ENCODE measurements at places on chromosomes 7 and 10.

DNA sequence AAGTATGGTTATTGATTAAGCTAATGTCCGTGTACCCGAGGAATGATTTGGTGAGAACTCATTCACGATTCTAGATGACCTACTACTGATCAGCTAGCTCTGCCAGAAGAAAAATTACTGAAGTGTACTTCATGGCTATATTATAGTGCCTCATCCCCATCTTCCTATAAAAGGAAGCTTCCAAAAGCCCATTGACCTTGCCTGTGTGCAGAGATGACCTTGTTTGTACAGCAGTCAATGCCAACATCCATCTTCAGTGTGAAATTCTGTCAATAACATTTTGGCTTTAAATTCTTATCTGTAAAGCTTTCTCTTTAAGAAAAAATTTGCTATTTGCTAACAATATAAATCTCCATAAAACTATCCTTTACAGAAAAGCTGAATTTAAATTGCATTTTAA, 315.7 kb downstream of the THSD7A start:
- DNase-seq, result no peak

DNA sequence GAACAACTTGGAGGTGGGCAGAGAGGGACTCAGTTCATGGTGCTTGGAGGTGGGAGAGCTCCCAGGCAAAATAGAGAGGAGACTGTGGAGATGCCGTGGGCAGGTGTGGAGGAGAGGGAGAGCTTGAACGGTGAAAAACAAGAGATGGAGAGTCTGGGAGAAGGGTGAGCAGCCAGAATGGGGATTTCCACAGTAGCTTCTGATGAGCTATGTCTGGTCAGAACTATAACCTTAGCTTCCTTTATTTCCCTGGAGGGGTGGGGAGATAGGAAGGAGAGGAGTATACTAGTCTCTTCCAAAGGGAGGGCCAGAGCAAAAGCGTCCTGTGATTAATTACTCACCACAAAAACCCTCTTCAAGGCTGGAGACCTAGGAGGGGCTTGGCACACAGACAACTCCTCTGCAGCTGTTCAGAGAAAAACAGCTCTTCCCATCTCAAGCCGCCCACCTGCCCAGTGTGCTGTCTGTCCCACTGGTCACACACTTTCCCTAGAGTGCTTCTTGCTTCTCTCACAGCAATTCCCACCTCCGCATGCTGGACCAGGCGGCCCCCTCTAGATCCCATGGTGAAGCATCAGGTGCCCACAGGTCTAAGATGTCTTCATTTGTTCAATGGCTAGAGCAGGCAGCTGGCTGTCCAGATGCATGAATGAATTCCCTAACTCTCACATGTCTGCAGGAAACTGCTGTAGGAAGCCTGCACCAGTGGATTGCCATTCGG, 41.9 kb downstream of the TAS2R41 start:
- peak; percentile 69 for DNase-seq

- DNase-seq, result no peak
Observed at GRCh38 chr10:70540089-70540788, 61.7 kb downstream of the PALD1 start.

DNA sequence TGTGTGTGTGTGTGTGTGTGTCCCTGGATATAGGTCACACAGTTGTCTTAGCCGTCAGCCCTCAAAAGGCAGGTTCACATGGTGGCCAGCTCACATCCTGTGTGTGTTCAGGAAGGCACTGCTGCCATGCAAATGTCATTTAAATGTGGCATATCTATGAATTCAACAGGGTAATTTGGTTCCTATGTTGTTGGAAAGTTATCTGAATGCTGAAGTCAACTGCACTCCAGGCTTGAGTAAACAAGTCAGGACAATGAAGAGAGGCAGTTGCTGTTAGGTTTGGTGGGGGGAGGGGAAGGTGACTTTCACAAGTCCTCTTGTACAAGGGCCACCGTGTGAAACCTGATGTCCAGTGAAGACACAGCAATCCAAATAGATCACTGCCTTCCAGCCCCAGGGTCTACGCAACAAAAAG, 61.1 kb downstream of the PTPRE start:
- DNase-seq, result no peak

DNA sequence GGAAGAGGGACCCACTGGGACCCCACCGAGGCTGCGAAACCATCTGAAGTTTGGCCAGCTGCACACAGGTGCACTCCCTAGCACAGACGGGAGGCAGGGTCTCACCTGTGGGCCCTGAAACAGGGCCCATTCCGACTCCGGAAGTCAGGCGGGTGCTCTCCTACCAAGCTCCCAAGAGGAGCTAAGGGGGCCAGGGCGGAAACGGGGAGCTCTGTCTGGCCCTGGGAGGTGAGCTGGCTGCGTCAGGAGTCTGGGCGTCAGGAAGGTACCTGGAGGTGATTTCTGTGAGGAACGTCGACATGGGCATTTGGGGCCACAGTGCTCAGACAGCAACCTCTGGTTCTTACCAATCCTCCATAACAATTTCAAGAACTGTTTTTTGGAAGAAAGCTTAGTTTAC, 411.7 kb downstream of the TCERG1L start:
- DNase-seq, result no peak

DNA sequence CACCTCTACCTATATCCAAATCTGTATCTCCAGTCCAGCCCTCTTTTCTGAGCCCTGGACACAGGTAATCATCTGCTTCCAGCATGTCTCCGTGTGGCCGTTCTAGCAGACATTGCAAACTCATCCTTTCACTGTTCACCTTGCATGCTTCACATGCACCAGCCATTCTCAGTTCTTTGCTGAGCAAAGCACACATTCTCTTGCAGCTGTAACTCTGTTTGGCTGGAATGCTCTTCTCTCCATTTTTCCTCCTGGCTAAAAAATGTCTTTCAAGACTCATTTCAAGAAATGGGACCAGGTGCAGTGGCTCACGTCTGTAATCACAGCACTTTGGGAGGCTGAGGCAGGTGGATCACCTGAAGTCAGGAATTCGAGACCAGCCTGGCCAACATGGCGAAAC, 40.3 kb upstream of the NRF1 start:
- no peak for DNase-seq

- no peak for DNase-seq
Observed at GRCh38 chr10:17154116-17154515, 24.5 kb upstream of the CUBN start.

DNA sequence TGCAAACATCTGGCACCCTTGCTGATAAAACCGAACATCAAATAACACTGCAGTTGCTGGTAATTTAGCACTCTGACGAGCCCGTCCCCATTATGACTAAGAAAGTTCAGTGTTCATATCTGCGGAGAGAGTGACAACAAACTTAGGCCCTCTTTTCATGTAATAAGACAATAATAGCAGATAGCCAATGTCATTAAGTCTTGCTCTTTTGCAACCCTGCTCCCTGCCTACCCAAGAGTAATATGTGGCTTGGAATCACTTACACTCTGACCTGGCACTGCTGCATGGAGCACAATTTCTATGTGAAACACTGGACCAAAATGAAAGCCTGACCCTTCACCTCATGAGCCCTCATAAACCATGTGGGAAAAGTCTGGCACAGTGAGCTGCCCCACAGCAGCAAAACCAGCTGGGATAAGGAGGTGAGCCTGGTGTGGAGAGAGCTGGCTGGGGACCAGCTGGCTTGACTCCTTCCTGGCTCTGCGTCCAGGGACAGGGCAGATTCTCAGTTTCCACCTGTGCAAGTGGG, 86.5 kb downstream of the HIPK2 start:
- no peak for DNase-seq

GRCh38 chr10:13117841-13118783, 18.1 kb downstream of the OPTN start:
- DNase-seq, result no peak

DNA sequence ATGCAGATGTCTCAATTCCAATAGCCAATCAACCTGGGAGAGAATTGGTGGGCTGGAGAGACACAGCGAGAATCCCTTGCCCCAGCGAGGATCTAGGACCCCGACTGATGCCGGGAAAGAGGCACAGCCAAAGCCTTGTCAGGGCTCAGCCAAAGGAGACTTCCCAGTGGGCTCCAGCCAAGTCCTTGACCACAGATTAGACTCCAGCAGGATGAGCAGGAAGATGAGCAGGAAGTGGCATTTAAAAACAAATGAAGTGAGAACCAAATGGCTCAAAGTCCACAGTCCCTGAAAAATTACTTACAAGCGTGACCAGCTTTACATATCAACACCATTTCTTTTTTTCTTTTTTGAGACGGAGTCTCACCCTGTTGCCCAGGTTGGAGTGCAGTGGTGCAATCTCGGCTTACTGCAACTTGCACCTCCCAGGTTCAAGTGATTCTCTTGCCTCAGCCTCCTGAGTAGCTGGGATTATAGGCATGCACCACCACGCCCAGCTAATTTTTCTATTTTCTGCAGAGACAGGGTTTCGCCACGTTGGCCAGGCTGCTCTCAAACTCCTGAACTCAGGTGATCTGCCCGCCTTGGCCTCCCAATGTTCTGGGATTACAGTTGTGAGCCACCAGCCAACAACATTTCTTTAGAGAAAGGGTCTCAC, 40.2 kb downstream of the CTBP2 start:
- no peak for DNase-seq

GRCh38 chr10:47104786-47105385, 193.7 kb downstream of the PTPN20 start:
- no peak for DNase-seq

- DNase-seq, result no peak
Observed at GRCh38 chr7:44431091-44431608, 59.3 kb downstream of the NUDCD3 start.

GRCh38 chr10:46079831-46080585, 33.9 kb upstream of the MSMB start:
- no peak for DNase-seq

GRCh38 chr10:73911553-73912004, 647 bp downstream of the PLAU start:
- DNase-seq, result no peak

- DNase-seq, result no peak
Observed at GRCh38 chr10:45059632-45060031, 58.9 kb downstream of the ZNF22 start.

GRCh38 chr7:47217570-47218360, 364.1 kb downstream of the TNS3 start:
- DNase-seq, result no peak

- DNase-seq, result no peak
Observed at GRCh38 chr7:77497079-77497478, 40.0 kb upstream of the PTPN12 start.

- no peak for DNase-seq
Observed at GRCh38 chr7:132140341-132140740, 435.9 kb downstream of the PLXNA4 start.

DNA sequence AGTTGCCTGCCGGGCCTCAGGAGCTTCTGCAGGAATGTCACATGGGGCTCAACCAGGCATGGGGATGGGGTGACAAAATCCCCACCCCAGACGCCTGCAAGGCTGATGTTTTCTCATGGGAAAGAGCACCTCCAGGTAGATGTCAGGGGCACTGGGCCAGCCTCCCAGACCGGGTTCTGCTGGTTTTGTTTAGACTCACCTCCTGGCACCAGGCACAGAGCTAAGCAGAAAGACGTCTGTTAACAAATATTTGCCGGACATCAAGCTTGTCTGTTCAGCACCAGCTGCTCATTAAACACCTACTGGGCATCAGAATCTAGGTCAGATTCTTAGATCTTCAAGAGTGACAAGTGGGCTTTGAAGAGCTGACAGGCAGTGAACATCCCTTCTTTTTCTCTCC, 34.9 kb upstream of the TCERG1L start:
- DNase-seq, result no peak

GRCh38 chr7:151581741-151582140, 62.0 kb upstream of the RHEB start:
- no peak for DNase-seq

DNA sequence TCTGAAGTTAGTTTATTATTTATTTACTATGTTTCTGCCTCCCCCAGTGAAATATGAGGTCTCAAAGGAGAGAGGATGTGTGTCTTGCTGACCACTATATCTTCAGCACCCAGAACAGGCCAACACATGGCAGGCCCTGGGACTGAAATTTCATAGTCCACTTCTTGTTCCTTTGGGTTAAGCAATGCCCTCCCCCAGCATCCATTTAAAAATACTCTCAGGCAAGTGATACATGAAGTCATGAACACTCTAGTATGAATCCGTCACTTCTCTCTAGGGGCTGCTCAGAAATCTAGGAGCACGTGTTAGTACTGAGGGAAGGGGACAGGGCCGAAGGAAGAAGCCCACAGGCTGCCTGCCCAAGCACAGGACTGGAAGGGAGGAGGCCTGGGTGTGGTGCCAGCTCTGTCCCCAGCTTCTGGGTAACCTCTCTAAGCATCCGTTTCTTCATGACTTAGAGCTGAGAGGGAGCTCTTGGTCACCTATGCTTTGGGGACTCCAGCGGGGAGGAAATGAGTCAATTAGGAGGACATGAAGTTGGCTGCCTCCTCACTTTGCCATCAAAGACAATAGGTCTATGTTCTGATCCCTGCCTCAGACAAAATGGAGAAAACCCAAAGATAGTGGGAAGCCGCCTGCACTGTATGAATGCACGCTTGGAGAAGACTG, 119.2 kb downstream of the KCNMA1 start:
- DNase-seq, result no peak

DNA sequence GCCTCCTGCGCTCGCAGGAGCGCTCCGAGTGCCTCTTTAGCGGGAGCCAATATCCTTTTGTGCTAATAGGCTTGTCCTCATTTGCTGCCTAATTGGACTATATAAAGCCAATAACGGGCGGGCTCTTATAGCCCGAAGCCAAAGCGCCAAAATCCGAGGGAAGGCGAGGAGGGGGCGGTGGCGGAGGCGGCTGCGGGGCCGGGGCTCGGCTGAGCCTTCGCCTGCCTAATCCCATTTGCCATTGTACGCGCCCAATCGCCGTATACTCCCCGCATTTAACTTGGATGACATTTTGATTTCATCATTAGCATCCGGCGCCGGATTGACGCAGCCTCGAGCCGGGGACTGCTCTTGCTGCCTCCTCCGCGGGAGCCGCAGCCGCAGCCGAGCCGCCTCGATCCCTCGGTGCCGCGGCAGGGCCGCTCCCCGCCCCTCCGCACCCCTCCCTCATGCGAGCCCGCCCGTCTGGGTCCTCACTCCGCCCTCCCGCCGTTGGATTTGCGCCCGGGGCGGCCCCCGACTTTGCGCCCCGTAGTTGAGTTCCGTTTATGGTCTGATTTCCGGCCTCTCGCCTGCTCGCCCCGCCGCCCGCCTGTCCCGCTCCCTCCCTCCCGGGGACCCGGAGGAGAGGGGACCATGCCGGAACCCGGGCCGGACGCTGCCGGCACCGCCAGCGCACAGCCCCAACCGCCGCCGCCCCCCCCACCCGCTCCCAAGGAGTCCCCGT, at the start of gene HMX3:
Gene HMX3 (plus strand): TSS at position 556 of the 727 bp plus-strand sequence. CDS start 81 bp downstream, at position 637.
- peak; percentile 64 for DNase-seq

GRCh38 chr7:106952658-106953231, 87.7 kb downstream of the PIK3CG start:
- DNase-seq, result peak; percentile 31

- no peak for DNase-seq
Observed at GRCh38 chr7:27670676-27671075, 8.0 kb upstream of the HIBADH start.

DNA sequence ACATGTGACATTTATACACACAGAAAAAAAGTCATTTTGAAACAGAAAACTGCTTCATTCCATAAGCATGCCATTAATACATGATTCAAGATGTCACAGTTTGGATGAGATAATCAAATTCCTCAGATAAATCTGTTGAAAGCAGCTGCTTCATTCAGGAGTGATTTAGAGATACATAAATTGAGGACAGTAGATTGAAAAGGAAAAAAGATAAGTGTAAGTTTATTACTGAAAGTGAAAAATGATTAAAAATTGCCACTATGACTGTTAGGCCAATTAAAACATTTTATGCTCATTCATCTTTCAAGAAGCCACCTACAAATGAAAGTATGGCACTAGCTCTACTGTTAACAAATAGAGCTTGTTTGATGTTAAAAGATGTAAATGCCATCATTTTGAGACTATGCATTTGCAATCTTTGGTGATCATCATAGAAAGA, 136.9 kb upstream of the CDK6 start:
- peak; percentile 39 for DNase-seq

GRCh38 chr10:56063642-56064041, 297.4 kb downstream of the ZWINT start:
- DNase-seq, result no peak
